ENCODE measurements at places on chromosomes 6 and 20. TPM values are rescaled to one million over a fixed set of nuclear protein-coding genes. Genes with fewer than 3 reads are reported as not detected.

DNA sequence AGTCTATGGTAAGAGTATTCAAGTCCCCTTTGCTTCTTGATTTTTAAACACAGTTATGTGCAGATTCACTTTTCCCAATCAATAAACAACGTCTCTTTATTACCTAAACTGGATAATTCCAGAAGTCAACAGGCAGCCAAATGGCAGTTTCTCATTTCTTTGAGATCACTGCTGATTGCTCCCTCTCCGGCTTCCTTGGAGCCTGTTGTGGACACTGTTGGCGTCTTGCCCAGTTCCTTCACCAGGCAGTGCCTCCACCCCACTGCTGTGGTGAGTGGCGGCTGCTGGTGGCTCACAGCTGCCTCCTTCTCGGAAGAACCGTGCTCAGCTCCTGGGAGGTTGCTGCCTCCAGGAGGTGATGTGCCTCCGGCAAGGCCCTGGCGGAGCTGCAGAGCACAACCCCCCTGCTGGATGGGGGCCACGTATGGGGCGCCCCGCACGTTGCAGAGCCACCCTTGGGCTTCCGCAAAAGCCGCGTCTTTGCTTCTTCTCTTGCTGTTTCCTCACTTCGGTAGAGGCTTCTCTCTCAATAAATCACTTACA is 105.1 kb upstream of the CNKSR3 start:
- H3K4me1 ChIP-seq = no peaks in the 10 kb centered on the region
- no peak overlapping the region for H3K27ac ChIP-seq
- no peak overlapping the region for H3K4me3 ChIP-seq
- H3K27me3 ChIP-seq = no peaks in the 10 kb centered on the region

- no peak overlapping the region for H3K4me3 ChIP-seq
- no peak overlapping the region for H3K27ac ChIP-seq
- H3K27me3 ChIP-seq = no peaks in the 10 kb centered on the region
Observed at GRCh38 chr20:44637522-44638372, 13.8 kb downstream of the ADA start.

- H3K27me3 ChIP-seq = no peaks in the 10 kb centered on the region
- no peak overlapping the region for H3K4me3 ChIP-seq
- DNase-seq = no peak
- no peaks in the 10 kb centered on the region for H3K4me1 ChIP-seq
- no peak overlapping the region for H3K27ac ChIP-seq
Observed at GRCh38 chr20:9285617-9286016, 216.7 kb downstream of the PLCB4 start.

GRCh38 chr20:40486297-40486696 is 202.7 kb downstream of the MAFB start:
- H3K4me3 ChIP-seq = no peak overlapping the region
- H3K27me3 ChIP-seq = no peaks in the 10 kb centered on the region
- no peaks in the 10 kb centered on the region for H3K36me3 ChIP-seq
- no peaks in the 10 kb centered on the region for H3K4me1 ChIP-seq
- no peak overlapping the region for H3K27ac ChIP-seq

GRCh38 chr20:44897133-44897532 is 11.6 kb downstream of the YWHAB start:
- no peaks in the 10 kb centered on the region for H3K36me3 ChIP-seq
- DNase-seq = no peak
- no peak overlapping the region for H3K4me3 ChIP-seq
- no peaks in the 10 kb centered on the region for H3K27me3 ChIP-seq
- H3K4me1 ChIP-seq = peaks cover 87% of the 10 kb centered on the region

GRCh38 chr20:14335052-14335451 is 2.4 kb downstream of the FLRT3 start:
- no peaks in the 10 kb centered on the region for H3K27me3 ChIP-seq
- H3K4me1 ChIP-seq = no peaks in the 10 kb centered on the region
- no peaks in the 10 kb centered on the region for H3K36me3 ChIP-seq
- H3K4me3 ChIP-seq = peak overlapping the region; percentile 37
- DNase-seq = no peak
- peak overlapping the region; percentile 26 for H3K27ac ChIP-seq

Gene MYLIP
- 30.5 TPM for total RNA-seq

Gene SIM1
- not detected for total RNA-seq

Gene KCNK16
- total RNA-seq = not detected

Gene OGFRL1
- total RNA-seq = 21.0 TPM

Measured in left lung (tissue), 14 donors.